ENCODE measurements at places on chromosomes 3 and 15. TPM values are rescaled to one million over a fixed set of nuclear protein-coding genes. Genes with fewer than 3 reads are reported as not detected.

GRCh38 chr3:108500728-108501127 is 9.7 kb downstream of the MYH15 start:
- H3K36me3 ChIP-seq = no peaks in the 10 kb centered on the region
- H3K4me1 ChIP-seq = no peaks in the 10 kb centered on the region
- no peaks in the 10 kb centered on the region for H3K27me3 ChIP-seq
- no peak overlapping the region for H3K27ac ChIP-seq
- no peak for DNase-seq
- H3K4me3 ChIP-seq = no peak overlapping the region

DNA sequence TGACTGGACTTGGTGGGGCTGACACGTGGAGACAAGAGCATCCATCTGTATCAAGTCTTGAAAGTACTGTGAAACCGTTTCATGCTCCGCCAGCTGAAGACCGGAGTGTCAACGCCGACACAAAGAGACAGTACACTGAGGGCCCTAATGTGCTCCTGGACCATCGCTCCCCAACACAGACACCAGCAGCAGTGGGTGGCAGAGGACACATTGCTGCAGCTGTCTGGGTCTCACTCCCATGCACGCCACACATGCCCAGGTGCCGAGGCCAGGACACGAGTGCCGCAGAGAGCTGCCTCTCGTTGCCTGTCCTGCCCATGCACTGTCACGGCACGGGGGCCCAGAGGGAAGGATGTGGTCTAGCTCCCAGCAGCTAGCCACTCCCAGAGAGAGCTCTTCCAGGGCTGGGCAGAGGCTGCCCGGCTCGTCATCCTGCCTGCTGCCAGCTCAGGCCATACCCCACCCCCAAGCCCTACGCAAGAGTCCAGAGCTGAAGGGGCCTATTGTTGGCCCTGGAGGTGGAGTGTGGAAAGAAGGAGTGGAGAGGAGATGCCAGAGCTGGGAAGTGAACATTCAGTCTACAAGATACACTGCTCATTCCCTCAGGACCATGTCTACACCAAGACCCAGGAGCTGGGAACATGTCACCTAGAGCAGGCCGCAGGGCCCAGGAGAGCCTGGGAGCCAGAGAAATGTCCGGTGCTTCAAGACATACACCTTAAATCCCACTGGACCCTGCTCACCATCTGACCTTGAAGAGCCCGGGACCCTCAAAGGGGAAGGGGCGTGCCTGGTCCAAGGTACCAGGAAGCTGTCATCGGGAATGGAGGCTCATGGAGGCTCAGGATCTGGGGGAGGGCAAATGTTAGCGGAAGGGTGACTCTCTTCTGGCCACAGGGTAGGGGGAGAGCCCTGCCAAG is 7.7 kb downstream of the TNK2 start:
- peaks cover 61% of the 10 kb centered on the region for H3K4me1 ChIP-seq
- no peaks in the 10 kb centered on the region for H3K27me3 ChIP-seq
- H3K27ac ChIP-seq = peak overlapping the region; percentile 80
- no peak overlapping the region for H3K4me3 ChIP-seq
- peak; percentile 80 for DNase-seq
- no peaks in the 10 kb centered on the region for H3K36me3 ChIP-seq

DNA sequence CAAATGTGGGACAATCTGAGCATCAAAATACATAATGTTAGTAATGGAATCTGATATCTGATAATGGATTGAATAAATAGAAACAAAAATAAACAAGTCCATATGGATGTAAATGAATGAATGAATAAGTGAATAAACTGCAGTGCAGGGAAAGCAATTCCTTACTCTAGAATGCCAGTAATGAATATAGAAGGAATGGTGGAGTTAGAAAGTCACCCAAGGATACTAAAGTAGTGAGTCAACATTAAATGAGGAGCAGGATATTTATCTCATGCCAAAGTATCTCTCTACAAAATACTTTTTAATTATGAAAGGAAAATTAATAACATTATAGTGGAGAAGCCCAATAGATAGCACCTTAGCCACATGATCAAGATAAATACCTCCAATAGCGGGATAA is 300.3 kb downstream of the FEZF2 start:
- no peaks in the 10 kb centered on the region for H3K36me3 ChIP-seq
- no peak for DNase-seq
- H3K4me3 ChIP-seq = no peak overlapping the region
- no peaks in the 10 kb centered on the region for H3K27me3 ChIP-seq
- H3K27ac ChIP-seq = no peak overlapping the region

- H3K36me3 ChIP-seq = no peaks in the 10 kb centered on the region
- H3K4me3 ChIP-seq = no peak overlapping the region
- no peak overlapping the region for H3K27ac ChIP-seq
- no peak for DNase-seq
- no peaks in the 10 kb centered on the region for H3K4me1 ChIP-seq
Observed at GRCh38 chr15:93932164-93932776, 299.1 kb upstream of the MCTP2 start.

DNA sequence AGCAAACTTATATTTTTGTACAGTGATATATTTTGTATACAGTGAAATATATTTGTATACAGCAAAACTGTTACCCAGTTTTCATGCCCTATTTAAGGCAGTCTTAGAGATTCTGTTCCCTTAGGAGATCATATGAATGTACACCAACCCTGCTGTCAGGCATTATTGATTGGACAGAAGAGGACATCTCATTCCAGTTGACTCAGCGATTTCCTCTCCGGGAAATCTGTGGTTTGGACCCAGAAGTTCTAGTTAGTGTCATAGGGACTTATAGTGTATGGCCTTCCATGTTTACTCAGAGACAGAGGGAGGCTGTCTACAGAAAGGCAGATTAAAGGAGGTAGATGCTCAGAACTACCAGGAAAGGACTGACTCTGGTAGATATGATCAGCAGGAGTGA is 318.8 kb upstream of the KCNMB2 start:
- no peaks in the 10 kb centered on the region for H3K27me3 ChIP-seq
- H3K36me3 ChIP-seq = no peaks in the 10 kb centered on the region
- no peaks in the 10 kb centered on the region for H3K4me1 ChIP-seq
- H3K27ac ChIP-seq = no peak overlapping the region

GRCh38 chr3:68904064-68904463 is 28.3 kb downstream of the TAFA4 start:
- no peak overlapping the region for H3K4me3 ChIP-seq
- H3K27me3 ChIP-seq = peaks cover 3% of the 10 kb centered on the region
- no peaks in the 10 kb centered on the region for H3K4me1 ChIP-seq
- DNase-seq = no peak

DNA sequence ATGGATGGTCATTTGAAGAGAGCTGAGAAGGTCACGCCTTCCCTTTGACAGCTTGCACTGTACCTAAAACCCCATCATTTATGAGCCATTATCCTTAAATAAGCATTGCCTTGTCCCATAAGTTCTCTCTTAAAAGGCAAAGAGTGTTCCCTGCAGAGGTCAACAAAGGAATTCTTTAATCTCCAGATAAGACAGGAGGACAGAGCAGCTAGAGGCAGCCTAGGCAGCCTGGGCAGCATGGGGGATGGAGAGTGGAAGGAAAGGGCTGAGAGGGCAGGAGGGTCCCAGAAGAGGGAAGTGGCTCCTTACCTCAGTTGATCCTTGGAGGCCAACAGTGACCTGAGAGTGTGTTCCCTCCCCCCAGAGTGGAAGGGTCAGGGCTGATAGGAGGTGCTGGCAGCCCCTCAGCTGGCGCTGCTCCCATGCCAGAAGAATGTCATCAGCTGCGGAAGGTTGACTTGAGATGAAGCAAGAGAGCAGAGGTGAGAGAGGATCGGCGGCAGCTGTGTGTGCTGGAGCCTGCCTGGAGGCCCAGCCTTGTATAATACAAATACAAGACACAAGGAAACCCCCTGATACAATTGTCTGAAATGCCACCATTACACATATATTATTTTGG is 12.8 kb downstream of the KBTBD13 start:
- no peak for DNase-seq
- H3K27me3 ChIP-seq = no peaks in the 10 kb centered on the region
- peaks cover 71% of the 10 kb centered on the region for H3K4me1 ChIP-seq
- H3K4me3 ChIP-seq = no peak overlapping the region

Gene PCLAF
- not detected for total RNA-seq

Gene SEMA3B
- total RNA-seq = 15.4 TPM

Gene TRPM1
- not detected for total RNA-seq

Gene ESYT3
- 2.6 TPM for total RNA-seq

Gene PLSCR2
- total RNA-seq = not detected

Gene SMCO1
- total RNA-seq = 3.6 TPM

Gene C3orf85
- total RNA-seq = not detected

Gene SAMD7
- not detected for total RNA-seq

Gene SLC27A2
- not detected for total RNA-seq

Measured in right atrium auricular region (tissue), 2 donors.